Pericardium fibroblast (primary cell): ENCODE measurements at places on chromosomes 16 and 17. TPM values are rescaled to one million over a fixed set of nuclear protein-coding genes. Genes with fewer than 3 reads are reported as not detected.

KRT40 gene
- not detected in 2 replicates for total RNA-seq

SDF2 gene
- total RNA-seq = 41.2 and 63.9 TPM in 2 replicates

RFFL gene
- total RNA-seq = 7.0 and 16.6 TPM in 2 replicates

ITGB4 gene
- total RNA-seq = 0.17 and 1.4 TPM in 2 replicates

GPR142 gene
- total RNA-seq = not detected in 2 replicates

BIRC5 gene
- total RNA-seq = 2.0 and 3.1 TPM in 2 replicates

ACSF2 gene
- total RNA-seq = 26.7 and 40.0 TPM in 2 replicates

SLC13A2 gene
- not detected in 2 replicates for total RNA-seq

PRSS33 gene
- not detected in 2 replicates for total RNA-seq

DYNLRB2 gene
- total RNA-seq = not detected in 2 replicates

ITGB3 gene
- 3.7 and 11.1 TPM in 2 replicates for total RNA-seq

CPHXL2 gene
- total RNA-seq = not detected in 2 replicates

USP43 gene
- total RNA-seq = not detected in 2 replicates

CCP110 gene
- 3.4 and 4.4 TPM in 2 replicates for total RNA-seq

HCRT gene
- total RNA-seq = not detected in 2 replicates

CNTNAP4 gene
- under 0.01 and 0.26 TPM in 2 replicates for total RNA-seq

HAGH gene
- 16.1 and 36.5 TPM in 2 replicates for total RNA-seq

GSDMA gene
- total RNA-seq = not detected in 2 replicates

NRN1L gene
- 0.47 and 0.77 TPM in 2 replicates for total RNA-seq

PRDM7 gene
- total RNA-seq = not detected in 2 replicates

KRTAP1-3 gene
- total RNA-seq = not detected in 2 replicates

SLFN13 gene
- 0.85 and 2.7 TPM in 2 replicates for total RNA-seq

CORO1A gene
- 0.43 and 4.2 TPM in 2 replicates for total RNA-seq

ZG16 gene
- total RNA-seq = not detected in 2 replicates

AARSD1 gene
- 20.9 and 31.9 TPM in 2 replicates for total RNA-seq

C16orf89 gene
- total RNA-seq = 0.34 and 0.82 TPM in 2 replicates

ADAD2 gene
- total RNA-seq = not detected in 2 replicates

CLEC10A gene
- total RNA-seq = not detected in 2 replicates

MYOCD gene
- under 0.01 and 0.35 TPM in 2 replicates for total RNA-seq

TPSG1 gene
- total RNA-seq = not detected in 2 replicates

CDK3 gene
- 0.77 and 2.7 TPM in 2 replicates for total RNA-seq

DHX58 gene
- 10.9 and 11.0 TPM in 2 replicates for total RNA-seq

NHLRC4 gene
- total RNA-seq = 3.8 and 5.0 TPM in 2 replicates

TMEM100 gene
- total RNA-seq = 1.8 and 7.6 TPM in 2 replicates

P2RX1 gene
- total RNA-seq = 0.35 TPM in 1 of 2 replicates, not detected in the other

FSCN2 gene
- total RNA-seq = 0.23 TPM in 1 of 2 replicates, not detected in the other

BCL6B gene
- total RNA-seq = 0.35 and 2.2 TPM in 2 replicates

KRT24 gene
- not detected in 2 replicates for total RNA-seq

PGAP6 gene
- total RNA-seq = 56.3 and 67.3 TPM in 2 replicates

ATF7IP2 gene
- total RNA-seq = 1.4 and 3.1 TPM in 2 replicates

BCL7C gene
- total RNA-seq = 65.5 and 67.8 TPM in 2 replicates

MIS12 gene
- 11.2 and 14.6 TPM in 2 replicates for total RNA-seq

CES3 gene
- not detected in 2 replicates for total RNA-seq

GAS2L2 gene
- 0.23 TPM in 1 of 2 replicates, not detected in the other for total RNA-seq

CA7 gene
- not detected in 2 replicates for total RNA-seq

CSH2 gene
- total RNA-seq = not detected in 2 replicates

SNX20 gene
- not detected in 2 replicates for total RNA-seq

KLHDC4 gene
- total RNA-seq = 5.7 and 7.2 TPM in 2 replicates

SP6 gene
- 0.26 TPM in 1 of 2 replicates, not detected in the other for total RNA-seq

HOXB1 gene
- not detected in 2 replicates for total RNA-seq

LGALS9B gene
- total RNA-seq = not detected in 2 replicates

USP36 gene
- 14.7 and 15.2 TPM in 2 replicates for total RNA-seq
